ENCODE measurements at places on chromosomes 3 and 15. TPM values are rescaled to one million over a fixed set of nuclear protein-coding genes. Genes with fewer than 3 reads are reported as not detected.

Gene CASR
- not detected for total RNA-seq

- DNase-seq = no peak
Measured at GRCh38 chr3:52532838-52533622, 627 bp downstream of the NT5DC2 start.

- DNase-seq = no peak
Measured at GRCh38 chr3:72227486-72228070, 442.6 kb upstream of the PROK2 start.

- peak; percentile 5 for DNase-seq
Measured at GRCh38 chr3:149936812-149937230, 33.9 kb downstream of the PFN2 start.

DNA sequence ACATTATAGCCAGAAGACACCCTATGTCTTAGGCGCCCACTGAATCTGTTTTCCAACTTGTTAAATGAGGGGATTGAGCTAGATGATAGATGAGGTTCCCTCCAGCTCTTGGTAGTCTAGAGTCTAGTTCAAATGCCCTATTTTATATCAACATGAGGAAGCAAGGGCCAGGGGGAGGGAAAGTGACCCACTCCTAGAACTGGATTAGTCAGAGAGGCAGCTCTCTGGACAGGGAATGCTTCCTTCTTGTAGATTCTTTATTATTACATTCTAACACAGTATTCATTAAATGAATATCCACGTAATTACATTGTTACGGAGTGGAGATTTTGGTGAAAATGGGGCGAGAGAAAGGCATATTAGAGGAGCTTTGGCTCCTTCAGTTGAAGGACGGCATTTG is 89.5 kb downstream of the RAD18 start:
- no peak for DNase-seq

- no peak for DNase-seq
Measured at GRCh38 chr3:160369784-160370183, 29.2 kb downstream of the IFT80 start.

DNA sequence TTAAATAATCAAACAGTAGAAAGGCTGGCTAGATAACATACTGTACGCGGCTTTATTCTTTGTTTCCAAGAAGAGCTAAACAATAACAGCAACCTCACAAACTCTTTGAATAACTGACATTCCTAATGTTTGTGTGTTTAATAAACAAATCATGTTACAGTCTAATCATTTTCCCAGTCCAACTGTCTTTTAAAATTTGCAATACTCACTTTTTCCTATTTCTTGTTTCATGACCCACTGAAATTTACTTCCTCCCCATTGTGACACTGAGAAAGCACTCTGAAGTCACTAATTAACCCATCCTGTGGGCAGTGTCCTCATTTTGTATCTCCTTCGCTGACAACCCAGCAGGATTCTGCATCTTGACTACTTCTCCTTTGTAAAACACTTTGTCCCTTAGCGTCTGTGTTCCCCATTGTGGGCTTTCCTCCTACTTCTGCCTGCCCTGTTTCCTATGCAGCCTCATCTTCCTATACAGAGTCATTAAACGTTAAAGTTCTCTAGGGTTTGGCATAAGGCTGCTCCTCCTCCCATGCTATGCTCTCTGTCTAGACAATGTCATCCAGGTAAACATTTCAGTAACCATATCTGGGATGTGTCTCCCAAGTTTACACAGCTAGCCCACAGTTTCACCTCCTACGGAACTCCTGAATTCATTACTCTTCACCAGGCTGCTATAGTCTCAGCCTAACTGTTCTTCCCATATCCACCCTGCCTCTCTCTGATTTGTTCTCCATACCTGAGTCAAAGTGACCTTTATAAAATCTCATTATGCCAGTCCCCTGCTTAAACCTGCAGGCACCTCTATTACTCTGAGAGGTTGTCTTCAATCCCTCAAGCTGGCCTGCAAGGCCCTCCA is 148.9 kb downstream of the GREM1 start:
- no peak for DNase-seq

DNA sequence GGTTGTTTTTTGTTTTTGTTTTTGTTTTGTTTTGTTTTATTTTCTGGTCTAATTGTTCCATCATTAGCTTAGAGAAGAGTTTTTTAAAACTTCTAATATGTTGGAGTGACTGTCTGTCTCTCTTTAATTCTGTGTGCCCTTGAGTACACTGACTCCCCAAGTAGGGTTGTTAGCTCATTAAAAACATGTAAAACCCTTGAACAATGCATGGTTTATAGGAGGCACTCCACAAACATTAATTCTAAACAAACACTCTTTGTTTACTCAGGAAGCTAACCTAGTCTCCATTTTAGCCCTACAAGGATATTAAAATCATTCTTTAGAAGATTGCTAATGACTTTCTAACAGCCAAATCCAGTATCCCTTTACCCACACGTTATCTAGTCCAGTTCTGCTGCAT is 100.5 kb downstream of the CGGBP1 start:
- DNase-seq = no peak

Gene ANKDD1A
- total RNA-seq = 2.1 TPM

GRCh38 chr15:80081390-80081789 is 21.9 kb downstream of the ZFAND6 start:
- no peak for DNase-seq

- DNase-seq = no peak
Measured at GRCh38 chr3:25895443-25895842, 105.6 kb downstream of the OXSM start.

DNA sequence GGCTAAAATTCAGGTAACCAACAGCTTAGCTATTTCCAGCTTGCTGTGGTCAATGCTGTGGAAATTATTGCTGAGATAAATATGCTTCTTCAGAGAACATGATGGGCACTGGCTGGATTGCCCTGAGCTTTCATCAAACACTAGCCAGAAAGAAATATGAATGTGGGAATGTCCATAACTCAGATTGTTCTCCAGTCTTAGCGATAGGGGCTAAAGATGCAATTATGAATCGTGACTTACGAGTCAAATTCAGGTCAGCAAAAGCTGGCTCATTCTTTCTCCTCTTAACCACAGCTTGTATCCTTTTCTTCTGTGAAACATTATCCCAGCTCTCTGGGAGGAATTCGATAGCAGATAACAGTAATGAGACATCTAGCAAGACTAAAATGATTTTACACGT is 307.6 kb downstream of the RYR3 start:
- DNase-seq = no peak

GRCh38 chr15:69562564-69562963 is 109.9 kb downstream of the RPLP1 start:
- DNase-seq = no peak

DNA sequence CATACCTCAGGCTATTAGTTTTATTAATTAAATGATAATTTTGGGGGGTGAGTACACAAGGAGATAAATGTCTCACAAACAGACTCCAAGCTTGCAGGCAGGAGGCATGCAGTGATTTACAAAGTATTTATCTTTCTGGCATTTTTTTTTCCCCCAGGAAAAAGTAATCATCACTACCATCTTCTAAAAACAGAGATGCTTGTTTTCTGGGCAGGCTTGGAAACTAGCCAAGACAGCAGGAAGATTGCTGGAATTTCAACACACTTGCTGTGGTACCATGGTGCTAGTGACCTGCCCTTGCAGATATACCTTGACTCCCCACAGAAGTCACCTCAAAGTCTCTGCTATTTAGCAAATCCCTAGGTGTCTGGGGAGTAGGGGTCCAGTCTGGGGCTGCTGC is 732.8 kb upstream of the CFAP20DC start:
- DNase-seq = no peak

Gene CACNA1D
- not detected for total RNA-seq

GRCh38 chr3:36923981-36924743 is 20.7 kb downstream of the TRANK1 start:
- no peak for DNase-seq

DNA sequence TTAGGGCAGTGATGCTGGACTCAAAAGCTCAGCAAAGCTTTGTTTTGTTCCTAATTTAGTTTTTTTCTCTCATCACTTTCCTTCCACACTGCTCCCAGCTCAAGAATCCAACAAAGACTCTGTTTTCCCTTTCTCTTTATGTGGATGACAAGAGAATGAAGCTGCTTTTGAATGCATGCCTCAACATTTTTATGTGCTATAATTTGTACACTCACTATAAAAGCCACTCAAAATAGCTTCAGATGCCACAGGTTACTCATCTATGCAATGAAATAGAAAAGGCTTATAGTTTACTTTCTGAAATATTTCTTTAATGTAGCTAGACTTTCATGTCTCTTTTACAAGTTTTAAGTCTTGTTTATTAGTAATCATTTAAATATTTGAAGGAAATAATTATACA is 714.9 kb downstream of the OTOL1 start:
- no peak for DNase-seq

DNA sequence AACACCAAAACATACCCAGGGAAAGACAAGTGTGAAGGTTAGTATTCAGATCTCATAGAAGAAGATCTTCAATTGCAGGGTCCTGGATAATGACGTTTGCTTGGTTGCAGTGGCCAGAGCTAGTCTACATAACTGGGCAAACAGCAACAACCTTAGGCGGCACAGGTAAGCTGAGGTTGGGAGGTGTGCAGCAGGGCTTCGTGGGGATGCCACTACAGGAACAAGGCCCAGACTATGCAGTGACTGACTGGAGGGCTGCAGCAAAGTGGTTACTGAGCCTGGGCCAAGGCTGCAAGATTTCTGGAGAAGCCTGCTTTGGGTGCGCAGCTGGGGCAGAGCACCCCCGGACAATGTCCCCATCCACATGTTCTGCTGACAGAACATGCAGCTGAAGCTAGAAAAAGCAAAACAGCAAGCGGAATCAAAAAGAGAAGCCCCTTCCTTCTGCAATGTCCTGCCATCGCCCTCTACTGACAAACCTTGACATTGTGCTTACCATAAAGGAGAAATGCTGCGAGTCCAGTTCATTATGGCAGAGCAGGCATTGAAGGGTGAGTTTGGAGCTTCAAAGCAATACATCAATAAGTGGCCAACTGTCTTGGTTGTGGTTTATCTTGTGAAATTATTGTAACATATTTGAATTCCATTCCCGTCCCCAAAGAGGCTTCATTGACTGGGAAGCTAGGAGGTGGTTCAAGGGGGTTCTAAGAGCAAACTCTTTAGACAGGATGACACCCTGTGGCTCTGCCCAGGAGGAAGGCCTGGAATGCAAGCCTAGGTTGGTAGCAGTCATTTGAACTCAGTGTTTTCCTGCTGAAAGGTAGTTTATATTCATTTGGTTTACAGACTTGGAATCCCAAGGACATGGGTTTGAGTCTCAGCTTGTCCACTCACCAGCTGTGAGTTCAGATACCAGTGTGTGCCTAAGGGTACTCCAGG is 217.0 kb downstream of the PDCD6IP start:
- no peak for DNase-seq

DNA sequence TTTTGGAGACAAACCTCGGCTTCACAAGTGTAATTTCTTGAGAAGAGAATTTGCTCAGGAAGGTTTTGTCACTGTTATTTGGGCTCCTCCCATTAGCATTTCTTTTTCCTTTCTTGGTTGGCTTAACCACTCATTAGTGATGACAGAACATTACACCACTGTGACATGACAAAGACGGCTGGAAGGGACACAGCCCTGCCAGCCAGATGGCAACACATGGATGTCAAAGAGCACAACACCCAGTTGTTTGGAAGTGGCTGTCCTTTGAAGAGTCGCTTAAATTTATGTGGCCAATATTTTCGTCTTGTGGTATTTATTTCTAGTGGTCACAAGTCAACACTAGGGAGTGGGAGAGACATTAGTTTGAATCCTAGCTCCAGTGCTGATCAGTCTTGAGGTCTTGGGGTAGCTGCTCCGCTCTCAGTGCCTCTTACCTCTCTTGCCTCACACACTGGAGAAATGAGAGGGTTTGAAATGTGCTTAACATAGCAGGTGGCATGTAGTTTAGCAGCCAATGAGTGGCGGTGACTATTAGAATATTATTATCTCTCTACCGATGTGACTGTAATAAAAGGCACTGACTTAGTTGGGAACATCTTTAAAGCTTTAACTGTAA is 92.8 kb downstream of the FRMD4B start:
- DNase-seq = no peak

GRCh38 chr15:36626984-36627383 is 47.6 kb downstream of the CDIN1 start:
- DNase-seq = no peak

GRCh38 chr15:77327168-77327567 is 92.7 kb downstream of the PEAK1 start:
- no peak for DNase-seq

DNA sequence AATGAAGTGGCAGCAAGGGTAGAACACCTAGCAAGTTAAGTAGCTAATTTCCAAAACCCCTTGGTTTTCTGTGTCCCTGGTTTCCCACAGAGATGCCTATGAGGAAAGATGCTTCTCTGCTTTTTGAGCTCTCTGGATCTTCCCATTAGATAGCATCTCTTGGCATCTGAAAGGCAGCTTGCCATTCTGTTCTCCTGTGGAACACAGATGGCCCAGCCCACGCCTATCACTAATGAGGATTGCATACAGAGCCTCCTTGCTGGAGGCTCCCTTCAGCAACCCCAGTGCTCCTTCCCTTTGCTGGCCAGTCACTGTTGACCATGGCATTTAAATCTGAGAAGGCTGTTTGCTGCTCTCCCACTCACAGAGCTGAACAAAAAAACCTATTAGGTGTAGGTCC is 34.4 kb upstream of the ETV5 start:
- no peak for DNase-seq

GRCh38 chr3:192915304-192915703 is 2.4 kb downstream of the MB21D2 start:
- no peak for DNase-seq

DNA sequence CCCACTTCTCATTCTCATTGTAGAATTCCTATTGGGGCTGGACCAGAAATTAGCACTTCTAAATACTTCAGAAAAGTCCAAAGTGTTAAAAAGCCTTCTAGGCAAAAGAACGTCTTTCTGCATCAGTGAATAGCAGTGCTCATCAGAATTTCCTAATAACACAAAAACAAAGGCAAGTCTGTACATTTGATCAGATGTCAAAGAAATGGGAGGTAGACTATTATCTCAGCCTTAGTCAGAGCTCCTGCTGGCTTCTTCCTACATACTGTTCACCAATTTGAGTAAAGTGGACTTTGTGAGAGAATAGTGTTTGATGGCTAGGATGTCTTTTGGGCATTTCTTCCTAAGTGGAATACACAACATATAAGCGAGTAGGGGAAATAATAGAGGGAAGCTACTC is 48.7 kb downstream of the FOXB1 start:
- DNase-seq = no peak
